ENCODE measurements at places on chromosomes 1 and 21.

DNA sequence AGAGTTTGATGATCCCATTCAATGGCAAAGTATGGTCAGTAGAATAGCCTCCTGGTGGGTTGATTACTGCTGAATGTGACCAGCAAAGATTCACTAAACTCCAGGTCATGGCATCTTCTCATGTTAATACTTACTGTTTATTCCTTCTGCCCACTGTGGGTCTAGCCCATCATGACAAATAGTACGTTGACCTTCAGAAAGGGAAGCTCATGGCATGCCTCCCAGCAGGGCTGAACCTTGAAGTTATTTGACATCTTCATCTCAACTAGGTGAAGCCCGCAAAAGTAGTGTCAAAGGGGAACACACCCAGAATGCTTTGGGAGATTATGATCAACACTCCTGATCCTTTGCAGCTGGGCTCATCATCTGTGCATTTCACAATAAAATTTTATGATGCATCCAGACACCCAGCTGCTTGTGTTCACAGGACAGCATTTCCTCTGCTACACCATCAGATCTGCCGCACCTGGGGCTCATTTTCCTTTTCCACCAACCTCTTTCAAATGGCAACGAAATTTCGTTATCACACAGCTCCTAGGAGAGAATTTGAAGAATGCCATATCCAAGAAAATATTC is 49.6 kb downstream of the HLX start:
- no peak for DNase-seq

GRCh38 chr1:80582980-80583379 is 1217.8 kb upstream of the ADGRL2 start:
- no peak for DNase-seq

GRCh38 chr1:45510972-45511527 is 10.6 kb downstream of the PRDX1 start:
- DNase-seq: no peak

DNA sequence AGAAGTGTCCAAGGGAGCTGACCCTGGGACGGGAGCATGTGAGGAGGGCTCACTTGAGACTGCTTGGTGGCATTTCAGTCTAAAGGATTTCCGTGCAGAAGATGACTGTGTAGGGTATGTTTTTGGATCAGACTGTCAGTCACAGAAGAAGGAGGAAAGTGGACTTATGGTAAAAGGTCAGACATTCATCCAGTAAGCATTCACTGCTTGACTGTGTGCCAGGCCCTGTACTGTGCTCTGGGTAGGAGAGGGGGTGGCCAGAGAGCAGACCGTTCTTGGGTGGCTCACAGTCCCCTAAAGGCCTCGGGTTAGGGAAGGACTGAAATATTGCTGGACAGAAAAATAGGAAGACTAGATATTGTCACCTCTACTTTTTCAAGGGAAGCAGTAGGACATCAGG is 2.1 kb upstream of the SERINC2 start:
- DNase-seq: no peak

GRCh38 chr1:7326366-7326765 is 444.7 kb upstream of the VAMP3 start:
- DNase-seq: no peak

DNA sequence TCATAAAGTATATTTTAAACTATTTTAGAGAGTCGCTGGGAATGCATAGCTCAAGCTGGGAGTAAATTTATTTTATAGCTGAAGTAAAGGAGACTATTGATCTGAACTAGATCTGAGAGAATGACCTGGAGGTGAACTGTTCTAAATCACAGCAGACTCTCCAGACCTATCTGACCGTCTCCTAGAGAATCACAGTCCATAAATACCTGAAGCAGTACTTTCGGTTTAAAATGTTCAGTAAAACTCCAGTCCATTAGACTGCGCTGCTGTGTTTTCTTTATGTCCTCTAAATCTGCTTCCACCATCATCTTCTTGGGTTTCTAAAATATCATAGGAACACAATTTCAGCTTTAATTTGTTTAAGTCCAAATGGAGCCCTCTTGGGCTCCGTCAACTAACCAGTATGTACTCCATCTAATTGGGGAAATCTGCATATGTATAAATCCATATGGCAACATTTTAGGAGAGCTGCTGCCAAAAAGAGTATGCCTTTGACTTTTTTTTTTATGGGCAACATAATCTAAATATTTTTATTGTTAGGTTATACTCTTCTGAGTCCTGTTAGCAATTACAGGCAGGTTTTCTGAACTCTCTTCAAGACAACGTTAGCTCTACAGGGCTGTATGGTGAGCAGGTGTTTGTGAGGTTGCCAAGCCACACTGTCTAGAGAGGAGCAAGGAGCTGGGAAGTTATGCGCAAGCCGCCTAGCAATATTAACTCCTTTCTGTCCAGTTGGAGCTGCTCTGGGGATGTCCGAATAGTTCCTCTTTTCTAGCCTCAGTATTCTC is 111.2 kb downstream of the SPAG17 start:
- DNase-seq: no peak

DNA sequence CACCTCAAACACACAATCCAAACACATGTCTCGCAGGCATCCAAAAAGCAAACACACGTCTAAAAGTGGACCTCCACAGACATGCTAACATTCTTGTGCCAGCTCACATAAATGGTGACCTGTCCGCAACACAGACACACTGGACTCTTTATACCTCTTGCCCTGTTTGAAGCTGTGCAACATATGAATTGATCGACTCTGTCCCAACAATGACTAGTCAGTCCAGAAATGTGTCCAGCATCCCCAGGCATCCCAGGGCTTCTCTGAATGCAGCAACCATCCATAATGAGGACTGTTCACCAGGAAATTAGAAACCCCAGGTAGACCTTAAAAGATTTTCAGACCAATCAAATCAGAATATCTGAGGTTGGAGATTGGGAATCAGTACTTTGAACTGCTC is 3.2 kb downstream of the DDR2 start:
- no peak for DNase-seq

- peak; percentile 4 for DNase-seq
Measured at GRCh38 chr1:155729031-155729898, 40.4 kb downstream of the DAP3 start.

DNA sequence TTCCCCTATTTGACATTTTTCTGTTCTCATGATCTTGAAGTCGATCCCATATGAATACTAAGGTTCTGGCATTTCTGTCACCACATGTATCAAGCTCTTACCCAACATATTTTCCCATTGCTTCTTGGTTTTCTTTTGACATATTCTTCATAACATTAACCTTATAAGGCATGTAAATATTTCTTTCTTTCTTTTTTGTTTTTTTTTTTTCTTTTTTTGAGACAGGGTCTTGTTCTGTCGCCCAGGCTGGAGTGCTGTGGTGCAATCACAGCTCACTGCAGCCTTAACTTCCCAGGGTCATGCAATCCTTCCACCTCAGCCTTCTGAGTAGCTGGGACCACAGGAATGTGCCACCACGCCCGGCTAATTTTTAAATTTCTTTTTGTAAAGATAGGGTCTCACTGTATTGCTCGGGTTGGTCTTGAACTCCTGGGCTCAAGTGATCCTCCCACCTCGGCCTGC is 33.1 kb upstream of the ERRFI1 start:
- no peak for DNase-seq

DNA sequence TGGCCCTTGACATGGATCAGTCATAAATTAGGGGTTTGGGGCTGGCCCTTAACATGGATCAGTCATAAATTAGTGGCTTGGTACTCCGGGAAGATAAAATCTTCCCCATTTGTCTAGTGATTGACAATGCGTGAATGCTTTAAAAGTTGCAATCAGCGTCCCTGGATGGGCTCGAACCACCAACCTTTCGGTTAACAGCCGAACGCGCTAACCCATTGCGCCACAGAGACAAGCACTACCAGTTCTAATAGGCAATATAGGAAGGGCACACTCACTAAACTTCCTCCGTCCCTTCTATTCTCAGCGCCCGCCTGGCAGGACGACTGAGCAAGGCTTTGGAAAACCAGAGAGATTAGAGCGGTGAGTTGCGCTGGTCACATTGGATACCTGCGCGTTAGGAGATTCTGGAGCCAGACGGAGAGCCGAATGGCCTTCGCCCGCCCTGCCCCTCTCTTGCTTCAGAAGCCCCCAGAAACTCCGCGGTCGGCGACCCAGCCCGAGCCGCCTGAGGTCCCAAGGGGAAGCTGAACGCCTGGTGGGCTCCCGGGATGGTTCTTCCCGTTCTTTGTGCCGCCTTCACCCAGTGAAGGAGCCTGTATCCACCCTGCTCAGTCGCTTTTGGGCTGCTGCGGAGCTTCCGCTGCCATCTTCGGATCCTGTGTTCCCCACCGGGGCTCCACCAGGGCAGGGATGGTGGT is 235.9 kb downstream of the FAM72C start:
- DNase-seq: no peak

DNA sequence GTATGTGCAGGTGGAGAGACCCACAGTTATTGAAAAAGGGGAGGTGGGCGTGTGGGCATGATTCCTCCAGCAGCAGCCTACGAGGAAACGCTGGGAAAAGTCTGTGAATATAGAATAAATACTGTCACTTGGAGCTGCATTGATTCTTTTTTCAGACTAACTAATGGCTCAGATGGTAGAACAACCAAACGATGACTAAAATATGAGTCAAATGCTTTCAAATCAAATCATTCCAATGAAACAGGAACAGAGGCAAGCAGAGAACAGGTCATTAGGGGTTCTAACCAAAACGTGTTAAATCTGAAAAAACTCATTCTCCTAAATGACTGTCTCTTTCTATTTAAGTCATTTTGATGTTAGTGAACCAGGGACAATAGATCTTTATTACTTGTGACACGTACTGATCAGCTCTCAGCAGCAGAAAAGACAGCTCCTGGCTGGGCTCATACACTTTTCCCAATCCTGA is 35.1 kb upstream of the SEC16B start:
- no peak for DNase-seq

DNA sequence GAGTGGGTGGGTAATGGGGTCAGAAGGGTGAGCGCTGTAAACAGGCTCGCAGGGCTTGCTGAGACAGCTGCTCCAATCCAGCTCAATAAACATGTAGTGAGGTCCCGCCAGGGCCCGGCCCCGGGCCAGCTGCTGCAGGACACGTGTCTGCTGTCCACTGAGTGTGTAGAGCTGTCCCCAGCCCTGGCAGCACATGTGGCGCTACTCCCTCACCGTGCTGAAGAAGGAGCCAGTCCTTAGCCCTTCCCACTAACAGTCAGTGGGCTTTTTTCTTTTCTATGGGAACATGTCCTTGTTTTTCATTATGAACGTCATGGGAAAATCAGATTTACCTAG is 78.9 kb upstream of the C1orf174 start:
- DNase-seq: no peak

DNA sequence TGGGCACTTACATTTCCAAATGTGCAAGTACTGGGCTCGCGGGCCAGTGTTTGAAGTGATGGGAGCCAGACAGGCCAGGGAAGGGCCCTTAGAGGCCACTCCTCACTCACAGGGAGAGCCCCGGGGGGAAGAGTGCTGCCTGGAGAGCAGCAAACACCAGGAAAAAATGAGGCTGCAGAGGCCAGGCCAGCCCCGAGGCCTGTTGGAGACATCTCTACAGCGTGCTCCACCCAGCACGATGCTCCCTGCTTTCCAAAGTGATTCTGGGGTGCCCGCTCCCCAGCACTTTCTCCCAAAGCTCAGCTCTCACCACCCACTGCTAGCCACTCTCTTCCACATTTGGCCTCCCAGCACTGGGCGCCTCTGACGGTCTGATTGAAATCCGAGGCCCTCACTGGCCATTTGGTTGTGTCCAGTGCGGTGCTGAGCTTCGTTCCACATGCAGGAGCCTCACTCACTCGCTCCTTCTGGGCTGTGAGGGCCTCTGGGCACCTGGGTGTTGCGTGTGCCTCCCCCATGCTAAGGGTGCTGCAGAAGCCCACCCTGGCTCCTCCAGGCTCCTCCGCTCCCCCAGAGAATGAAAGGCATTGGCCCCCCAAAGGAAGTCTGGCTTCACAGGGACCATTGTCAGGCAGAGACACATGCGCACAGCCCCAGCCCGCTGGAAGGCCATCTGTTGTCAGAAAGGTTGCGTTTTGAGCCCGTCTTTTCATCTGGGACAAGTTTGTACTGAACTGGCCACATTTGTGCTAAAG is 385.4 kb upstream of the VAMP3 start:
- DNase-seq: no peak

- no peak for DNase-seq
Measured at GRCh38 chr1:181972256-181972655, 89.3 kb downstream of the ZNF648 start.

GRCh38 chr1:172658871-172659453 is at the start of gene FASLG:
TSS of gene FASLG (plus strand) at chr1:172659103. CDS start at chr1:172659202, 99 bp downstream.
- DNase-seq: peak; percentile 27

DNA sequence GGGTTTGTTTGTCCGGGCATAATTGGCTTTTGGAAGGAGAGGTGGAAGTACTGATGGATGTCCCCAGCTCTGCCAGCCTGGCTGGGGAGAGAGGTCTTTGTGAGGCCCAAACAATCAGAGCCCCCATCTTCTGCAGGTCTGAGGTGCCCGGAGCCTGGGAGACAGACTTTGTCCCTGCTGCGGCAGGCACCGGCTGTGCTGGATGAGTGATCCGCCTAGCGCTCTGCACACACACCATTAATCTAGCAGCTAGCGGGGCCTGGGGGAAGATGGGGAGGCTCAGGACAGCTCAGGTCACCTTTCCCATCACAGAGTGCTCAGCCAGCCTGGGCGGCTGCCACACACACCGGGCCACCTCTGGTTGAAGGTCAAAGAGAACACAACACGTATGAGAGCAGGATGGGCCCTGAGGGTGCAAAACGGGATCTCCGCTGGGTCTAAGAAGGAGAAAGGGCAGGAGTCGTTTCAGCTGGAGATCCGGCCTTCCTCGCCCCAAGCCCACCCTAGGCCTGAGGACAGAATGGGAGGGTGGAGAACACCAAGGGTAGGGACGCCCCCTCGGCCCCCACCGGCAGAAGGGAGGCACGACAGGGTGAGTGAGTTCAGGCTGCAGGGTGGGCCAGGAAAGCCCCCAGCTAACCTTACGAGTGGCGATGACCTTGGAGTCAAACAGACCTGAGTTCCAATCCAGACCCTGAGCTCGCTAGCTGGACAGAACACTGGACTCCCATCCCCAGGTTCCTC is 341.8 kb downstream of the NPHP4 start:
- DNase-seq: no peak

- DNase-seq: no peak
Measured at GRCh38 chr1:172682812-172683211, 23.9 kb downstream of the FASLG start.

- no peak for DNase-seq
Measured at GRCh38 chr1:34759503-34760357, at the start of gene GJB4. TSS of gene GJB4 (plus strand) at chr1:34759740. CDS start at chr1:34761255, 1,515 bp downstream.

GRCh38 chr1:208369045-208369444 is 124.9 kb upstream of the PLXNA2 start:
- DNase-seq: no peak

- DNase-seq: peak; percentile 7
Measured at GRCh38 chr1:235012436-235013210, 116.0 kb downstream of the TOMM20 start.

DNA sequence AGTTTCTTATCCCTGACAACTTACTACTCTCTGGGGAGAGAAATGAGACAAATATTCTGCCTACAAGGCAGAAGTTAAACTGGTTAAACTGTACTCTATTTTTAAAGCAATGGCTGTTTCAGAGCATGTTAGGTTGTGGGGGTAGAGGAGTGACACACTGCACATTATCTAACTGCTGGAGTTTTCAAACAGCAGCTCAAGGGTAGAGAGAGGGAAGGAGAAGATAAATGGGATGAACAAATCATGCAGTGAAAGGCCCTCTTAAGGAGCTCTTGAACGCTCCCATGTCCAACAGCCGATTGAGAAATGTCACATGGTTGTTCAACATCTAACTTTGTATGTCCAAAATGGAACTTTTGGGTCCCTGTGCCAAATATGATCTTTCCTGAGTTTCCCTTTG is 14.0 kb upstream of the IFI44L start:
- DNase-seq: no peak

- no peak for DNase-seq
Measured at GRCh38 chr1:52416811-52417210, 12.4 kb downstream of the PRPF38A start.

Data from effector CD4-positive, alpha-beta T cell (primary cell).